ENCODE measurements at places on chromosomes 6 and 20.

GRCh38 chr20:51319522-51319921 lies 223.0 kb downstream of the NFATC2 start:
- no peak for DNase-seq

- no peak for DNase-seq
Measured at GRCh38 chr20:60064554-60065196, 106.5 kb downstream of the CDH26 start.

- DNase-seq: no peak
Measured at GRCh38 chr20:20273286-20273685, 94.6 kb upstream of the INSM1 start.

- DNase-seq: no peak
Measured at GRCh38 chr20:64189530-64189966, 25.3 kb downstream of the MYT1 start.

GRCh38 chr6:37324131-37325033 lies 29.4 kb upstream of the RNF8 start:
- no peak for DNase-seq

- no peak for DNase-seq
Measured at GRCh38 chr6:37631295-37631694, 66.4 kb downstream of the MDGA1 start.

DNA sequence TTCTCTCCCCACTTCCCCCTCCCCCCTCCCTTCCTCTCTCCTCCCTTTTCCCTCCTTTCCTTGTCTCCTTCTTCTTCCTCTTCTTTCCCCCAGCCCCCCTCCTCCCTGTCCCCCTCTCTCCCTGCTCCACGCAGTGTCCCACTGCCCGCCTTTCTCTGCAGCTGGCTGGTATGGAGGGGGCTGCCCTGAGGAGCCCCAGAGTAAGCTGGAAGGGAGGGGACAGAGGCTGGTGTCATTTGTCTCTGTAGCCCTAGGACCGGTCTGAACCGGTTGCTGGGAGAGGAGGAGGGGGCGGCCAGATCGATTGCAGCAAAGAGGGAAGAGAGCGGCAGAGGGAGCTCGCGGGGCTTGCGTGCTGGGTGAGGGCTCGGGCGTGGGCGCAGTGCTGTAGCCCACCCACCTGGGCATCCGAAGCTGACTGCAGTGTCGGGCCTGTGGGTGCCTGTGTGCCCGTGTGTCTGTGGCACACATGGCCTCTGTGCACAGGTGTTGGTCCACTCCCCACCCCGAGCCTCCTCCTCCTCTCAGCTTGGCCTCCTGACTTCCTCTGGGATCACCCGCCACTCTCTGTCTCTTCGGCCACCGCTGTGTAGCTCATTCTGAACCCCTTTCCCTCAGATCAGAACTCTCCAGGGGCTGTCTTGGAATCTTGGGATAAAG lies 50.6 kb downstream of the SRC start:
- DNase-seq: no peak

GRCh38 chr6:84560436-84561390 lies 203.7 kb downstream of the TBX18 start:
- no peak for DNase-seq

- no peak for DNase-seq
Measured at GRCh38 chr6:34066218-34066571, 79.7 kb downstream of the GRM4 start.

DNA sequence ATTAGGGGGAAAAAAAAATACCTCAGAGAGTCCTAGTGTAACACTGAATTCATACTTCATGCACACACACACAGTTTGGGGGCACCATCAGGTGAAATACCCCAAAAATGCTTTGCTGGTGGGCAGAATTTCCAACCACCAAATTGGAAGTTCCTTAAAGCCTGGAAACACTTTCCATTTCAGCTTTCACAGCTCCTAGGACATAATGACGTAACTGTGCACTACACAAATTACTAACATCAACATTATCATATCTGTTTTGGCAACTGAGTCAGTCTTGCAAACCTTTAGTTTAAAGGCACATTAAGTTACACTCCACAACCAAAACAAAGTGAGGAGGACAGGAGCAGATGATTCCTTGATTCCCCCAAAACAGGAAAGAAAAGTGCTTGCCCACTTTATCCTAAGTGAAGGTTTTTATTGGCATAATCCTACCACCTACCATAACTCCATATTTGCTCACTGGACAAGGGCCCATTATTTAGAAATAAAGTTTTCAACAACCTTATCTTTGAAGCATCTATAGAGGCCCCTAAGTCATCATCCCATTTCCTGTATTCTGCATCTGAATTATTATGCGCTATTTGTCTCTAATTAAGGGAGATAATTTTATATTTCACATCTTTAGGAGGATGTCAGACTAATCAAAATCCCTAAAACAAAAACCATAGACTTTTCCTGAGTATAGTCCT lies 3.4 kb downstream of the MBOAT1 start:
- no peak for DNase-seq

All from HuH-7 (cell line).